NK-92 treated with Interleukin-12 subunit alpha and Interleukin-12 subunit beta, amount 100 ng/mL, for 24 hours (cell line): ENCODE measurements at places on chromosomes 6 and 20.

- DNase-seq = no peak
Observed at GRCh38 chr6:113909224-113909856, 52.2 kb downstream of the MARCKS start.

DNA sequence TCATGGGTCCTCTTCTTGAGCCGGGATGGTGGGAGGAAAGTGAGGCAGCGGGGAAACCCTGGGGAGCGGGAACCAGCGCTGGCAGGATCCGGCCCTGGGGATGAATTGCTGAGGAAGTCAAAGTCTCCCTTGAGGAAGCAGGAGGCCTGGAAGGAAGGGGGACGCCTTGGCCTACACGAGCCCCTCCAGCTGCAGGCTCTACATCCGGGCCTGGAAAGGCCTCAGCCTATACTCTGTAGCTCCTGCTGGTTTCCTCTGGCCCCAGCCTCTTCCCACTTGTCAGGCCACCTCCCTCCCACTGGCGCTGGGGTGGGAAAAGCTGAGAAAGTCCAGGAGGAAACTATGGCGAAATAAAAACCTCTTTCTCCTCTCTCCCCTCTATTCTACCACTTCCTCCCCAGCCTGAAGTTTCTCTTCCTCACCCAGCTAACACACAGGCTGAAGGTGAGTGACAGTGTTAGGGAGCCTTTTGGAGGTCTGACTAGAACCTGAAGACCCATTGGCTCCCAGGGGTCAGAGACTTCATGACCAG lies 14.9 kb downstream of the TREML2 start:
- DNase-seq = no peak

GRCh38 chr20:62704341-62704948 lies 4.2 kb upstream of the NTSR1 start:
- DNase-seq = no peak

DNA sequence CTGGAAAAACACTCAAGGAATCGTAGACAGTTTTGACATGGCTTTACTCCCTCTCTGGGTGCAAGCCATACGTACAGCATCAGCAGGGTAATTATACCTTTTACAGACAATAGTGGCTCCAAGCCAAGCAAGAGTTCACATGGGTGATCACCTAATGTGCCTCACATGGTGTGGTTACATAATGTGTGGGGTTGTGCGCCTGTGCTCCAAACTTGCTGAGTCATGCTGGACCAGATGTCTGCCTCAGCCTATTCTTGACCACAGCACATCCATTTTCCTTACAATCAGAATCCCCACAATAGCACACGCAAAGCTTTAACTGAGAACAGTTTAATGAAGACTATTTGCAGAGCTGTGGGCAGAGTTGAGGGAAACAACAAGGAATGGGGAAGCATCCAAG lies 74.5 kb downstream of the ALDH8A1 start:
- no peak for DNase-seq

DNA sequence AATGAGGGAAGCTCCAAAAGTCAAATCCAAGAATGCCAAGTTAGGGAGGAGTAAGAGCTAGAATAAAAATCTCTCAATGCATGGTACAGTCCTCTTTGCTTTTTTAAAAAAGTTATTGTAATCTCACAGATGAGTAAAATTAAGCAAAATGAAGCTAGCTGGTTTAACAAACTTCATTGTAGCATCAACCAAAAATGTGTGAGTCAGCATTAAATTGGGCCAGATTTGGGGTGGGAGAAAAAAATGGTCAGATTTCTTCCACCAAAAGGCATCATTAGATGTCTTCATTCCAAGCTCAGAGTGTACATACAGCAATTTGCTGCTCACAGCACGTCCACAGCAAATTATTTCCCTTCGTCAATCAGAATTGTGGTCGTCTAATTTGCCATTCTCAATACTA lies 441.5 kb upstream of the FLRT3 start:
- no peak for DNase-seq

DNA sequence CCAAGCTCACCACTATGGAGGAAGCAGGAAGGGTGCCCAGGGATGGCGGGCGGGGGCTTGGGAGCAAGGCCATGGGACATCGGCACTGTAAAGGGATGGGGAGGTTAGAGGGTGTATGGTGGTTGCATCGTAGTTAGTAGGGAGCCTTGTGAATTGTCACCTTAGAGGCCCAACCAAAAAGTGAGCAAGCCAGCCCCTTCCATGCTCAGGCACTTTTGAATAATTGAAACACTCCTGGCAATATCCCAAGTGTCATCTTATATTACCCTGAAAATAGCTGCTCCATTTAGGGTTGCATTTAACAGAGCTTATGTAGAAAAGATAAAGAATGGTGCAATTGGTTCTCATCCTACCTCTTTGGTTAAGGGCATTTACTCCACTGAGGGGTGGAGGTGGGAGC lies 169.2 kb downstream of the SAMD5 start:
- no peak for DNase-seq

DNA sequence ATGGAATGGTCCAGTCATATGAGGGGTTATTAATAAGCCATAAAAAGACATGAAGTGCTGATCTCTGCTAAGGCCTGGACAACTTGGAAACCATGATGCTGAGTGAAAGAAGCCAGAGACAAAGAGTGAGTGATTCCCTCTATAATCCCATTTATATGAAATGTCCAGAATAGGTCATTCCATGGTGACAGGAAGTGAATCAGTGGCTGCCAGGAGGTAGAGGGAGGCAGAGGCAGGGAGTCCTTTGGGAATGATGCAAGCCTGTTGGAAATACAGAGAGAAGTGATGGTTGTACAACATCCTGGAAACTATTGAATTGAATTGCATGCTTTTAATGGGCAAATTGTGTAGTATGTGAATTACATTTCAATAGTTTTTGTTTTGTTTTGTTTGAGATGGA lies 26.4 kb downstream of the ANKRD60 start:
- DNase-seq = no peak

- DNase-seq = no peak
Observed at GRCh38 chr20:53493311-53493857, 100.3 kb downstream of the ZNF217 start.

- no peak for DNase-seq
Observed at GRCh38 chr6:19804205-19805128, 32.7 kb upstream of the ID4 start.

- no peak for DNase-seq
Observed at GRCh38 chr6:21061892-21062291, 527.6 kb downstream of the CDKAL1 start.

DNA sequence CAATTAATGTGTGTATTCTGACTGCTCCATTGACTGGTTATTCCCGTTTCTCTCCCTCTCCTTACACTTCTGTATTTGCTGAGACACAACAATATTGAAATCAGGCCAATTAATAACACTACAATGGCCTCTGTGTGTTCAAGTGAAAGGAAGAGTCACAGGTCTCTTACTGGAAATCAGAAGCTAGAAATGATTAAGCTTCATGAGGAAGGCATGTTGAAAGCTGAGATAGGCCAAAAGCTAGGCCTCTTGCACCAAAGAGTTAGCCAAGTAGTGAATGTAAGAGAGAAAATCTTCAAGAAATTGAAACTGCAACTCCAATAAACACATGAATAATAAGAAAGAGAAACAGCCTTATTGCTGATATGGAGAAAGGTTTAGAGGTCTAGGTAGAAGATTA lies 489.5 kb upstream of the CITED2 start:
- DNase-seq = no peak

- no peak for DNase-seq
Observed at GRCh38 chr6:169940481-169941271, 189.3 kb downstream of the ERMARD start.

GRCh38 chr20:38842026-38842425 lies 36.5 kb downstream of the PPP1R16B start:
- no peak for DNase-seq

- no peak for DNase-seq
Observed at GRCh38 chr6:38432479-38432878, 207.2 kb downstream of the BTBD9 start.

GRCh38 chr6:137552146-137552545 lies 58.0 kb upstream of the OLIG3 start:
- DNase-seq = no peak

DNA sequence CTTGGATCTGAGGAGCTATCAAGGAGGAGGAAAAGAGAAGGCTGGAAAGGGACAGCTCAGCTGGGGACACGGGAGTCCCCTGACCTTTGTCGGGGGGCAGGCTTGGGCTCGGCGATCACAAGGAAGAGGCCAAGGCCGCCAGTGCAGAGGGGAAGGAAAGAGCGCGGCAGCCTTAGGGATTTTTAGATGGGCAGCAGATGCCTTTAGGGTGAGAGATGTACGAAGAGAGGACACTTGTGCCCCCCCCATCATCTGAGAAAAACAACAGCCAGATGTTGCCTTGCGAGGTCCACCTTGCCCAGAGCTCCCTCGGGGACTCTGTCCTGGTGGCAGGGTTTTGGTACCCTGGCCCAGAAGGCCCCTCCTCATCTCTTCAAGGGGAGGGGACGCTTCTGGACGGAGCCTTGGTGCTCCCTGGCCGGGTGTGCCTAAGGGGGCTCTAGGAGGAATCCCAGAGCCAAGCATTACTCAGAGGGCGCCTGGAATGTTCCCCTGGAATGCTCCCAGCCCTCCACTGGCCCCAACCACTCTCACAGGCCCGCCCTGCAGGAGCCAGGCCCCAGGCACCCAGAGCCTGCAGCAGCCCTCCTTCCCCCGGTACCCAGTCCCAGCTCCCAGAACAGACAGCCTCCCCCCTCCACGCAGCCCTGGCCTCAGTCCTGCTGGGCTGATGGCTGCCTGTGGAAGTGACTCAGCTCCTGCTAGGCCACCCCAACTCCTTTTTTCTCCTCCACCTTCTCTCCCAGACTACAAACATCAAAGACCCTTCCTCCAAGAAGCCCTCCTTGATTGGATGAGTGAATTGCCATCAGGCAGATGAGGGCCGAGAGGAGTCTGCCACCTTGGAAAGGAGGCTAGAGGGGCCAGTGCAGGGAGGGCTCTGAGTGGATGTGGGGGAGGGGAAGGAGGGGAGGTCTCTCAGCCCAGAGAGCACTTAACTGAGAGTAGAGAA lies 1.8 kb downstream of the ADAM33 start:
- DNase-seq = no peak

GRCh38 chr6:108746366-108746765 lies 101.9 kb upstream of the ARMC2 start:
- DNase-seq = no peak

DNA sequence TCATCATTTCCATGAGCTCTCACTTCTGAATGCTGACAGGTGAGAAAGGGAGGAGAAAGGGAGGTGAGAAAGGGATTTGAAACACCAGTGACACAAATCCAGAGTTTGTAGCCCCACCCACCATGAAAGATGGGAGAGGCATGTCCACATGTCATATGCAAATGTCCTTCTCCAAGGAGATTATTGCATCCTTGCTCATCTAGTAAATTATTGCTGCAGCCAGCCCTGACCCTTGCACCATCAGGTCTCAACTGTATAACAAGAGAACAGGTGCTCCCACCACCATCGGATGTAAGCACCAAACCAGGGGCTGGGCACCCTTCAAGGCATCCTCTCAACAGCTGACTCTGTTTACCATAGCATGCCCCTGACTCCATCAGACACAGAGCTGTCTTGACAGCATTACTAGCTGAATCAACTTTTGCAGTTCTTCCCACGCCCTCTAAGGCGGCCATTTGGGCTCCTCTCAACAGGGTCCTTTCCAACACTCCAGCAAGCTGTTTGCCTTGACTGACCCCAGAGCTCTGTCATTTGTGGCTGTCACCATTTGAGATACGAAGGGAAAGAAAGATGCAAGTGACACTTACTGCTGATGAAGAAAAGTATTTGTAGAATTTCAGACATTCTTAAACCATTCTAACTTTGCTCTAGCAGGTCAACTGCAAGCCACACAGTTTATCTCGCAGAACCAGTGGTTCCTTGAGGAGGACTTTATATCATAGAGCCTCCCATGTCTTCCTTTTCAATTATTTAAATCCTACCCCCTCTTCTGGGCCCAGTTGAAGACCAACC lies 14.2 kb downstream of the GFOD1 start:
- no peak for DNase-seq

GRCh38 chr20:43844778-43845614 lies 69.7 kb upstream of the TOX2 start:
- peak; percentile 50 for DNase-seq

- DNase-seq = no peak
Observed at GRCh38 chr20:38969708-38970107, 7.6 kb downstream of the DHX35 start.

DNA sequence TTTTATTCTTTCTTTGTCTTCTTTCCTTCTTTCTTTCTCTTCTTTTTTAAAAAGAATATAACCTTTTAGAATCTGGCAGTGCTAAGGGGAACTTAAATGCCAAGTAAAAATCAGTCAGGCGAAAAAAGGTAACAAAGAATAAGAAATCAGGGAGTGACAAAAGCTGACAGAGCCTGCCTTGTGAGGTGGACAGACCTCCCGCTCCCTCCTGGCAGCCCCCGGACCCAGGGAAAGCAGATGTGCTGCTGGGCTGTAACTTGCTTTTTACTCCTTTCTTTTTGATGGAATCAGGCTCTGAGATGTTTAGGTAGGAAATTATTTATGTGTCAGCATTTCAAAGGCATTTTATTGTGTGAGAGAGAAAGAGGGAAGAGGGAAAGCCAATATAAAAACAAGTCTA lies 95.5 kb upstream of the TRAF3IP2 start:
- no peak for DNase-seq

- no peak for DNase-seq
Observed at GRCh38 chr20:10652185-10652584, 21.6 kb downstream of the JAG1 start.

- no peak for DNase-seq
Observed at GRCh38 chr20:64146936-64147477, 17.2 kb upstream of the MYT1 start.

- DNase-seq = no peak
Observed at GRCh38 chr20:23509247-23509913, 18.5 kb downstream of the CST8 start.

DNA sequence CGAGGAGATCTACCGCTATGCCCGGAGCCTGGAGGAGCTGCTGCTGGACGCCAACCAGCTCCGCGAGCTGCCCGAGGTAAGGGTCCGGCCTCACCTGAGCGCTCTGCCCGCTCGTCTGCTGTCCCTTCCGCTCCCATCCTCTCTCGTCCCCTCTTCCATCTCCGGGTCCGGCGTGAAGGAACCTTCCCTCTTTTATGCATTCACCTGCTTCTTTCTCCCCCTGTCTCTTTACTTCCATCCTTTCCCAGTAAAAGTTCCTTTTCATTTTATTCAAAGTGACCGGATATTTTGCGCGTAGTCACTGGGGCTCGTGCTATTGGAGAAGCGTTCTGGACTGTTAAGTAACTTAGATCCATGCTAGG lies 516 bp downstream of the LRRC1 start:
- no peak for DNase-seq

- no peak for DNase-seq
Observed at GRCh38 chr20:35726842-35727711, 15.0 kb downstream of the RBM39 start.

- no peak for DNase-seq
Observed at GRCh38 chr20:20606881-20607280, 105.6 kb downstream of the RALGAPA2 start.

GRCh38 chr6:11349880-11350279 lies 117.4 kb upstream of the NEDD9 start:
- DNase-seq = no peak

GRCh38 chr6:159876242-159876641 lies 14.5 kb upstream of the MAS1 start:
- DNase-seq = no peak

DNA sequence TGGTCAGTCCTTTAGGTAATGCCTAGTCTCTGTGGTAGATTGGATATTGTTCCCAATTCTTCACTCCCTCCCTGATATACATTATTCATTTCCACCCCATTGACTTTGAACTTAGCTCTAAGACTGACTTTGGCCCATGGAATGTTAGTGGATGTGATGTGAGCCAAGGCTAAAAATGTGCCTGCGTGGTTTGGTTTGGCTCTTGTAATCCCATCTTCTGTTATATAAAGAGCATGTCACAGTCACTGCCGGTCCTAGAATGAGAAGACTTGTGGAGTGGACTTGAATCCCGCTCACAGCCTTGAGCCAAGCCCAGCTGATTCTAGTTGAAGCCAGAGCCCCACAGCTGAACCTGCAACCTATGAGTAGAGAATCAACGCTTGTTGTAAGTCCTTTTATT lies 23.6 kb upstream of the DNAAF9 start:
- DNase-seq = no peak
